Gastroesophageal sphincter (tissue), 4 donors: ENCODE measurements at places on chromosomes 5 and 9.
A peak's percentile ranks its signal among the peaks of the same experiment; 100 is the strongest.

GRCh38 chr5:21649969-21650368 lies 1203.2 kb downstream of the CDH12 start:
- no peak for ATAC-seq

GRCh38 chr5:169415948-169416347 lies 115.0 kb upstream of the SLIT3 start:
- no peak for ATAC-seq

GRCh38 chr5:113770648-113771047 lies 257.2 kb downstream of the YTHDC2 start:
- ATAC-seq, result no peak

GRCh38 chr5:8458038-8458383 lies 589.1 kb downstream of the MTRR start:
- ATAC-seq, result no peak

DNA sequence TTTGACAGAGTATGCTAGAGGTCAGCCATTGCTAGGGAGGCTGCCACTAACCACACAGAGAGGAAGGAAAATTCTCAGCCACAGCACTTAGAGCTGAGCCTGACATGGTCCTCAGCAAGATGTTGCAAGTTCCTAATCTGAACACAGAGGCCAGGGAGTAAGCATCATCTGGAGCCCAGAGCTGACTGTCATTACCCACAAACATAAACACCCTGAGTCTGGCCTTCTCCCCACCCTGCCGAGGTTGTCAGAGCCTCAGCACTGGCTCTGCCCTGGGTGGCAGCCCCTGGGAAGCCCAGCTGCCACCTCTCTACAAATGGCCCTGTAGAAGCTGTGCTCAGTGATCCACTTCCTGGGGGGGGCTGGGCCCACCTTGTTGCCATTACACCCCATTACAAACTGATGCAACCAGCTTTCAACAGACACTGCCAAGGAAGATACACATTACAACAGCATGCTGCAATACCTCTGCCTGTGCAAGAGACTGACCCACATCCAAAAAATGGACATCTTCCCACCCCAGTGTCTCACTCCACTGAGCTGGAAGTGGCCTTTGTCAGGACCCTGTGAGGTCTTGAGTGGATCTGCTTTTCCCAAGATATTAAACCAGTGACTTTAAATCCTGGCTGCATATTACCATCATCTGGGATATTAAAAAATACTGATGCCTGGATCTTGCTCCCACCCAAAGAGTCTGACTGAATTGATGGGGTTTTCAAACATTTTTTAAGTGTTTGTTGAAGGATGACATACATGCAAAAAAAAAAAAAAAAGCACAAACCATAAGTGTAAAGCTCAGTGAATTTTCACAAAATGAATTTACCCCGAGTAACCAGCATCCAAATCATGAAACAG lies 33.0 kb downstream of the IRF1 start:
- peak; percentile 88 for ATAC-seq

- ATAC-seq, result no peak
Observed at GRCh38 chr5:168005093-168005492, 286.4 kb upstream of the WWC1 start.

DNA sequence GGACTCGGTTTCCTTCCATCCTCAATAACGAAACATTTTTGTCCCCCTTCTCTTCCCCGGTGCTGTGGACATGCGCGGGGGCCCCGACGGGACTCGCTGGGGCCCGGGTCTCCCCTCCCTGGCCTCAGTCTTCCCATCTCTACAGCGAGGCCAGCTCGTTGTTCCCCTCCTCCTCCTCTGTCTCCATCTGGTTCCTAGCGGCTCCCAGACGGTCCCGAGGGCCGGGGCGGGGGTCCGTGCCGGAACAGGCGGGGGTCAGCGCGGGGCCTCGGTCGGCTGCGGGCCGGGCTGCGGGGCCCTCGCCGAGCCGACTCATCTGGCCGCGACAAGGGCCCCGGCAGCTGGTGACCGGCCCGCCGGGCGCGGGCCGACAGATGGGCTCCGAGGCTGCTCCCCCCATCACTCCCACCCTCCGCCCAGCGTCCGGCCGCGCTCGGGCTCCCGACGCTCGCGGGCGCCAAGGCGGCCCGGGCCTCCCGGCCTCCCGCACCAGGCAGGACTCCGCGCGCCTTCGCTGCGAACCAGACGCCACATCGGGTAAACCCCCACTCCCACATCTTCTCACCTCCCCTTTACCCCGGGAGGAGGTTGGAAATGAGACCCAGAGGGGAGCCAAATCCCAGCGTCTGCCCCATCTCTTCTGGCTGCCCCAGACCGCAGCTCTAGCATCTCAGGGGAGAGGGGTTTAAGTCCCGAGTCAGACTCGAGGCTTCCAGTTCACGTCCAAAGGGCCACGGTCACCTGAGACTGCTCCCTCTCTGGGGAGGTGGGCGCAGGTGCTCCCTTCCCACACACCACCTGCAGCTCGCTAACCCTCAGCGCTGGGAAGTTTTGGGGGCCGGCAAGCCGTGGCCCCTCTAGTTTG lies 8.1 kb downstream of the BARHL1 start:
- no peak for ATAC-seq

GRCh38 chr5:106443746-106444145 lies 1227.0 kb downstream of the EFNA5 start:
- ATAC-seq, result no peak

DNA sequence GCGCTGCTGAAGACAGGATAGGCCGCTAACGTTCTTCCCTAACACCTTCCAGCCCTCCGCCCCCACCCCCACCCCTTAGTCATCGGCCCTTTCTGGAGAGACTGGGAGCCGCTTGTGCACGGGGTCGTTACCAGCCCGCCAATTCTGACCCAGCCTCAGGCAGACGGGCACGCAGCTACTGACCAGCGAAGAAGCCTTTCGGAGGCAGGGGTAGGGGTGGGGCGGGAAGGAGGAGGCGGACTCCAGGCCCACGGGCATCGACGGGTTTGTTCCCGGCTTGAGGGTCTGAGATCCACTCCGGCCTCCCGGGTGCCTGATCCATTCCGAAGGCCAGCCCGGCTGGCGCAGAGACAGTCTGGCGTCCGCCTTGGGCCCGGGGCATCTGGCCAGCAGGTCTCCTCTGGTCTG lies 729 bp upstream of the HAND1 start:
- no peak for ATAC-seq

GRCh38 chr9:105511446-105511845 lies 46.5 kb upstream of the FKTN start:
- no peak for ATAC-seq

DNA sequence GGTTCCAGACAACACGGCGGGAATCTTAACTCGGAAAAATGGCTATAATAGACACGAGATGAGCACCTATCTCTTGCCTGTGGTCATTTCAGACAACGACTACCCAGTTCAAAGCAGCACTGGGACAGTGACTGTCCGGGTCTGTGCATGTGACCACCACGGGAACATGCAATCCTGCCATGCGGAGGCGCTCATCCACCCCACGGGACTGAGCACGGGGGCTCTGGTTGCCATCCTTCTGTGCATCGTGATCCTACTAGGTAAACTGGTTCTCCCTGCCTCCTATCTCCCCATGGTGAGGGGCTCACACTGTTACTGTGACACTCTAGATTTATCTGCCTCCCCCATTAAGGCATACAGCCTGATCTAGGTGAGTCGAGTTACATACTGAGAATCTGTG lies 124.2 kb downstream of the CDH6 start:
- ATAC-seq, result no peak

DNA sequence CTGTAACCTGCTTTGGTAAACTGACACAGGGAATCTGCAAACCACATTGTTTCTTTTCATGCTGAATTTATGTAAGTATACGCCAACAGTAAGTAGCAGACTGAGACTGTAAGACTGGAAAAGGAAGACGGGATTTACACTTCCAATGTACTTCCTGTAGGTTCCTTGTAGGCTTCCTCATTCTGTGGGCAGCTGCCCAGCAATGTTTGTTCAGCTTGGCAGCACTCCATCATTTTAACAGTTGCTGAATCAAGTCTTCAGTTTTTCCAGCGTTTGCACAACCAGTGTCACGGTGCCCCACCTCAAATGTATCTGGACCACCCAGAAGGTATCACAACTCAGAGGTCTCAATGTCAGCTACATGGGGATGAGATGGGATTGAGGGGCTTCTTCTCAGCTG lies 232.6 kb downstream of the PRDM9 start:
- ATAC-seq, result no peak

GRCh38 chr5:2068531-2068930 lies 185.8 kb upstream of the IRX4 start:
- ATAC-seq, result no peak

DNA sequence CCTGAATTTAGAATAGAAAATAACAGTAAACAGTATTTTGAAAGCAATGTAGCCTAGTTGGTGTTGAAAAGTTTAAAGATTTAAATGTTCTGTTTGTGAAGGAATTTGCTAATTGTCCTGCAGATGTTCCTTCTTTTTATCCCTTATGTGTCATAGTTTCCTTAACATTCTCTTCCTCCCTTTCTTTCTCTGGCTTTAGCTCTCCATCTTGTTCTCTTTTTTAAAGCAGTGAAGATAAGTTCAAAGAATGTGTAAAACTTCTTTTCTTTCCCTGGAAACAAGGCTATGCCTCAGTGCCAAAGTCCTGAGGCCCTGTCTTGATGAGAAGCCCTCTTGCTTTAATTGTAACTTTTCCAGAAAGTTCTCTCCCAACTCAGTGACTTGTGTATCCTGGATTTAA lies 24.4 kb upstream of the GAS1 start:
- ATAC-seq, result no peak

DNA sequence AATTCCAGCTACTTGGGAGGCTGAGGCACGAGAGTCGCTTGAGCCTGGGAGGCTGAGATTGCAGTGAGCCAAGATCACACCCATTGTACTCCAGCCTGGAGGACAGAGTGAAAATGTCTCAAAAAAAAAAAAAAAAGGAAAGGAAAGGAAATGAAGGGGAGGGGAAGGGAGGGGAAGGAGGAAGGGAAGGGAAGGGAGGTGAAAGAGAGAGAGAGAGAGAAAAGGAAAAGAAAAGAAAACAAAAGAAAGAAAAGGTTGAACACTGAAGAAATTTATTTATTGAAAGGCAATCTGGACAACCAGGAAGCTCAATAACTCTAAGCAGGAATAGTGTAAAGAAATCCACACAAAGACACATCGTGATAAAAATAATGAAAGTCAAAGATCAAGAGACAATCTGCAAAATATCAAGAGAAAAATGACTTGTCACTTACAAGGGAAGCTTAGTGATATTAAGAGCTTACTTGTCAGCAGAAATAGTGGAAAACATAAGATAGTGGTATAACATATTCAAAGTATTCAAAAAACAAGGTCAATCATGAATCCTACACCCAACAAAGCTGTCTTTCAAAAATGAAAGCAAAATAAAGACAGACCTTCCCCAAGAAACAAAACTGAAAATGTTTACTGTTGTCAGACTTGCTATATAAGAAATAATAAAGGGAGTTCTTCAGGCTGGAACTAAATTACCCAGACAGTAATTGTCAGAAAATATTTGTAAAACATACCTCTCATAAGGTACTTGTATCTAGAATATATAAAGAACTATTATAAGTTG lies 10.9 kb upstream of the RIMOC1 start:
- ATAC-seq, result no peak

DNA sequence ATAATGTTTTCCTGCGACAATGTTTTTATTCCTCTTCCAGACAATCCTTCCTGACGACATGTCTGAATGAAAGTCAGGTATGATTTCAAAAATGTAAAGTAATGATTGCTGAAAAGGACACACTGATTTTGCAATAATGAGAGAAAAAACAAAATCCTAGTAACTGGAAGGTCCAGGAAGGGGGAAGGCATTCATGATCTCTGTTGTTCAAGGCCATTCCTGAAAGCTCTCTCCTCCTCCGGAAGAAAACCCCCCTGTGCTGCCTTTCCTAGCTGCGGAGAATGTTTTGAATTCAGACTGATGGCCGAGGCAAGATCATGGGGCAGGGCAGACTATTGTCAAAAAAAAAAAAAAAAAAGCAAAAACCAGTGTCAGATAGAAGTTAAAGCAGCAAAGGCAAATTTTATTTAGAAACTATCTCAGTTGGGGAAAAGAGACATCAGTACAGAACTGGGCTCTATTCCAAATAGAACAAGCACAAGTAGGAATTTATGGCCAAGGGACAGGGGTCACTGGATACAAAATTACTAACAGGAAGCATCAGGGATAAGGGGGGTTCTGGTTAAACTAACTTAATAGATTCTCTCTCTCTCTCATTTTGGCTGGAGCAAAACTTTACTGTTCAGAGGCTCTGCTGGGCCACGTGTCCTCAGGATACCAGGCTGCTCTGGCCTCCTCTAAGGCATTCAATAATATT lies 36.5 kb upstream of the CTSV start:
- no peak for ATAC-seq

GRCh38 chr5:140632366-140633020 lies 482 bp downstream of the CD14 start:
- ATAC-seq, result peak; percentile 56

DNA sequence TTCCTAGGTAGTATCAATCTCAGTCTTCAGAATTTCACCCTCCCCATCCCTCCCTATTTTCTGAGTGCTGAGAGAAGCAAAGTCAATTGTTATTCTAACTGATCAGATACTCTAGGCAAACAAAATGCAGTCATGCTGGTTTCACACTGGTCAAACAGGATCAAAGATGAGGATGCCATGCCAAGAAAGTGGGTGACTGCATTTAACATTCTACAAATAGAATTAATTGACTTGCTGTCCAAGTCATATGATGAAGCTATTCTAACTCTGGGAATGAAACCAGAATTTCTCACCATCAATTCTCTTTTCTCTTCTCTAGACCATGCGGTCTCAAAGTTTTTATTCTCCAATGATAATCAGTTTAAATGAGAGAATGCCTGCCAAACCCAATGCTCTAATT lies 112.5 kb downstream of the CTNND2 start:
- no peak for ATAC-seq

- ATAC-seq, result no peak
Observed at GRCh38 chr5:158209219-158209908, 350.4 kb upstream of the CLINT1 start.

DNA sequence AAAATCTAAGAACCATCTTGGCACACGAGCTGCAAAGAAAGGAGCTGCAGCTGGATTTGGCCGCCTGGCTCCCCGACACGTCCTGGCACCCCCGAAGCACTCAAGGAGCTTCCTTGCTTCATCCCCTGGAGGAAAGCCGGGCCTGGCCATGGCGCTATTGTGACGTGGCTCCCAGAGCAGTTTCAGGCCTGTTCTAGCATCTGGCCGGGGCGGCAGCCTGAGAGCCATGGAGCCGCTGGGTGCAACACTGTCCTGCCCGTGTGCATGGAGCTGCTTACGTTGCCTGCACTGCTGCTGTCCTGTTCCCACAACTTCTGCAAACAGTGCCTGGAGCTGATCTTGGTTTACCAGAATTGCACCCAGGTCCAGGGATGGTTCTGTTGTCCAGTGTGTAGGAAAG lies 63.5 kb downstream of the PTPDC1 start:
- no peak for ATAC-seq

DNA sequence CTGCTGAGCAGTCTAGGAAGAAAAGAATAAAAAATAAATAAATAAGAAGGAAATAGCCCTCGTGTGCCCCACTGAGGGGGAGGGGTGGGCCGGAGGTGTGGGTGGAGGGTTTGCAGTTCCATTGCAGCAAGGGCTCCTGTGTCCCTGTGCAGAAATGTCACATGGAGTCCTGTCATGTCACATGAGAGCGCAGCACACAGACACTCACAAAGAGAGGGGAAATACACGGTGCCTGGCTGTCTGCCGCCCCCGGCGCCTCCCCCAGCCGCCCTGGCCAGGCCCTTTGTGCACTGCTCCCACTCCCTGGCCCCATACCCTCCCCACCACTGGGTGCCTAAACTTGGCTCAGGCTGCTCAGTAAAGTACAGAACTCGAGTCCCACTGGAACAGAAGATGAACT lies 55.6 kb upstream of the SPTLC1 start:
- no peak for ATAC-seq

- no peak for ATAC-seq
Observed at GRCh38 chr9:100761276-100761802, 183.5 kb downstream of the CAVIN4 start.
